ENCODE measurements at places on chromosomes 16 and 17.
A peak's percentile ranks its signal among the peaks of the same experiment; 100 is the strongest.

- DNase-seq = no peak
Measured at GRCh38 chr16:68396481-68396880, 51.8 kb downstream of the SMPD3 start.

- no peak for DNase-seq
Measured at GRCh38 chr17:77840513-77841165, 117.9 kb upstream of the TNRC6C start.

DNA sequence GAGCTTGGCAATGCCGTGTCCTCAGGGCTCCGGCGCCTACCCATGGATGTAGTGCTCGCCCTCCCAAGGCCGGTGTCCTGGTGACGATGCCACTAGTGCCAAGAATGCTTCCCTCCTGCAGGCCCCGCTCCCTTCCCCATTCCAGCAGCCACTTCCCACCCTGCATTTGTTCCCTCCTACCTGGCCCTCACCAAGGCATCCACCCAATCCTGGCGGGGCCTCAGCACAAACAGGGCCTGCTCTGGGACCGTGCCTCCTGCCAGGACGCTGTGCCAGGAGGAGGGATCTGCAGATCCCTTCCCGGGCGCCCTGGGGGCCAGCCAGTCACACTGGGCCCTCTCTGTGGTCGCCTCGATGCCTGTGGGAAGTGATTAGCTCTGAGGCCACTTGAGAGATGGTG, 25.1 kb downstream of the ABR start:
- DNase-seq = no peak

DNA sequence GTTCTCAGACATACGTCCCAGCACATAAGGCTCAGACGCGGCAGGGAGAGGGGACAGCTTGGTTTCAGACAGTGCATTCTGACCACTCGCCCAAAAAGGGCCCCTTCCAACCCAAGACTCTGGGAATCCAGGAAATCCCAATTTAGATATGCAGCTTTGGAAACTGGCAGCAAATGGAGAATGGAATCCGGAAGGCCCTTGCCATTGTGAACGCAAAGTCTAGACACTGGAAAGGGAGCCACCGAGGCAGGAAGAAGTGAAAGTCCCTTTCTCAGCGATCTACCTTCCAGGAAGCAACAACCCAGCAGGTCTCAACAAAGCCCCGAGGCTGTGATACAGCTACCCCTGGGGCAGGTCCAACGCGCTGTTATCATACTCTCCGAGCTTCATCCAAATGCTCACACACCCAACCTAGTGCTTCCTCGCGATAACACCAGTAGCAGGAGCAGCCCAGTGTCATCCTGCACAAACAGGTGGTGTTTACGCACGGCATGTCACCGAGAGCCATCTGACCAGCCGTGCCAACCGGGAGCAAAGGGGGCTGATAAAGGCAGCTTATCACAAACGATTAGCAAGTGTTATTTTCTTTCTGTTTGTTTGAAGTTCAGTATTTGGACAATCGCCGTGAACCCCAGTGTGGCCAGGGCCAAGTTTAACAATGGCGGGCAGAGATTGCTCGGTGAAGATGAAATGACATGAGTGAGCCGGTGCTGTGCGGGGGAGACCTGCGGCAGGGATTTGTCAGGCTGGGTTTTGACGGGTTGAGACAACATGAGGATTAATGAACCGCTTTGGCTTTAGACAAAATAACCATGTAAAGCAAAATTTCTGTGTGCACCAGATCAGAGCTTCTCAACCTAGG, 240.6 kb downstream of the FOXL1 start:
- DNase-seq = no peak

DNA sequence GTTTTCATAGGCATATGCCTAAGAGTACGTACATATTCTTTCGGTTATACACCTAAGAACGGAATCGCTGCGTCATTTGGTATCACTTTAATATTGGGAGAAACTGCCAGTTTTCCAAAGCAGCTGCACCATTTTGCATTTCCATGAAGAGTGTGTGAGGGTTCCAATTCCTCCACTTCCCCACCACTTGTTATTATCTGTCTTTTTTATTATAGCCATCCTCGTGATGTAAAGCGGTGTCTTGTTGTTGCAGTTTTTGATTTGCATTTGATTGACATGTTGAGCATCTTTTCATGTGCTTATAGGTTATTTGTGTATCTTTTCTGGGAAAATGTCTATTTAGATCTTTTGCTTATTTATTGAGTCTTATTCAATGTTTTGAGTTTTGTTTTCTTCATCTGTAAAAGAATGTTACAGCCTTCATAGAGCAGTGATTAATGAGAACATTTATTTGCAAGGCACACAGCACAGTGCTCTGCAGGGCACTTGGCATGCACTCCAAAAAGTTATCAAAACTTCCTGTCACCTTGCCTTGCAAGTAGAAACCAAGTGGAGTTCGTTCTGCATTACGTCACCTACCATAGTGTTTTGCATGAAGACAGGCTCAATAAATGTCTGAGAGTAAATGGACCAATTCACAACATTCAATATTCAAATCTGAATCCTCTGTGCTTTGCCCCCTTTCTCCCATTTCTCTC, 26.6 kb upstream of the ST6GALNAC1 start:
- DNase-seq = no peak

- DNase-seq = no peak
Measured at GRCh38 chr17:37483311-37484039, 6.2 kb upstream of the DUSP14 start.

DNA sequence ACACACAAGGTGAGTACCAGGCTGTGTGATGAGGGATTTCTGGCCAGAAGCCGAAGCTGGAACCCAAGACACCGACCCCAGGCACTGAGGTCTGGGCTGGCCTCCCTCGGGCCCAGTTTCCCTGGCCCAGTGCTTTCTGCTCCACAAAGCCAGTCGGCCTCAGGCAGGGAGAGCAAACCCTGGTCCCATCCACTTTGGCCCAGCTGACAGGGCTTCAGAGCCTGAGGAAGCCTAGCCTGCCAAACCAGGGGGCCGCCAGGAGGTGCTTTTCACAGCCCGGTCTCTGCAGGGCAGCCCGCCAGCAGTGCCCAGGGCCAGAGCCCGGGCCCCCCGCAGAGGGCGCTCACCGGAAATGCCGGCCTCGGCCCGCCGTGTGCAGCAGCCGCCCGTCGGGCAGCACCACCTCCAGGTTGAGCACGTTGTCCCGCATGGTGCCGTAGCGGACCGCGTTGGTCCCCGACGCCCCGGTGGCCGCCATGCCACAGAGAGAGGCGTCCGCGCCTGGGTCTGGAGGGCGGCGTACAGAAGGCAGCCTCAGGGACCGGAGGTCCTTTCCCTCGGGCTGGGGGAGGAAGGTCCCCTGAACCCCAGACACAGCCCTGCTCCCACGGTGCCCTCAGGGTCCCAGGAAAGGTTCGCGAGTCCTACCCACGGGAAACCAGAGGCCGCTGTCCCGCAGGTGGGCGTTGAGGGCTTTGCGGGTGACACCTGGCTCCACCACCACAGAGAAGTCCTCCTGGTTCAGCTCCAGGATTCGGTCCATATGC, 2.2 kb downstream of the LDHD start:
- no peak for DNase-seq

DNA sequence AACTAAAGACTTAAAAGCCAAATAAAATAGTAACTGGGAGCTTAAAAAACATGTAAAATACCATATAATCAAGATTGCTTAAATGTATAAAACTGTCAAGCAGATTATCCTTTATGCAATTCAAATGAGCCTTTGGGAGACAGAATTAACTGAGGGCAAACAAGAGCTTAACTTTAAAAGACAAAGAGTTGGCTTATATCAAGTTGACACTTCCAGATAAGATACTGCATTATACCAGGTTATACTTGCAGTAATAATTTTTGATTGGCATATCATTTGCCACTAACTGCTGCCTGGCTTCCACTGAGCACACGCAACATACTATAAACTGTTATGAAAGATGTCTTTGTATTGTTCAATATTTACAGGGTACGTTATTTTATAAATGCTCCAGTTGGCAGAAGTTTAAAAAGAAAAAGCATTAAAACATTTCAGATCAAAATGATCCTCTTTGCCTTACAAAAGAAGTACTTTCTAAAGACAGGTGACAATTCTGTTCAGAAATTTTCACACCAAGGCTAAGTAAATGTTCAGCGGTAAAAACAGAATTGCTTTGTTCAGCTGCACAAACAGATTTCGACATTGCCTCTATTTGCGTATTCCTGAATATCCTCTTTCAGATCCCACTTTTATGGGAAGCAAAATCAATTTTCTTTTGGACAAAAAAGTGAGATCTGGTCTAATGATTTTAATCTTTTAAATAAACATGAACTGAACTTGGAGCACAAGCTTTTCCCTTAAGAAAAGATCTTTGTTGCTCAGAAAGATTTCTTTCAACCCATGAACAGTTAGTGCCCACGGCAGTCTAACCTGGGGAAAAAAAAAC, 50.7 kb downstream of the TOX3 start:
- no peak for DNase-seq

- DNase-seq = no peak
Measured at GRCh38 chr16:16923479-16923878, 544.5 kb downstream of the NPIPA7 start.

DNA sequence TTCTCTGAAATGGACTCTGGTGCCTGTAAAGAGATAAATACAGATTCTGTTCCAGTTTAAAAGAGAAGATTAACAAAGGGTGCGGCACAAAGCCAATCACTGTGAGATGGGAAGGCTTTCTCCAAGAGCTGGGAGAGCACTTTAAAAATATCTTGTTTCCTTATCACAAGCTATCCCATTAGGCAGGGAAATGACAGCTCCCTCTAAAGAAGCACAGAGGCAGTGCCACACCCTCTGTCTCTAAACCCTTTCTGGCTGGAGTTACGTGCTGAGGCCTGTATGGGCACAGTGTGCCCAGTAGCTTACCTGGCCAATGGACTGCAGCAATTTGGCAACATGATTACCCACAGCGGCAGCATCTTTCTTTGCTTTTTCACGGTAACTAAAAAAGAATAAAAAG, 9.0 kb upstream of the TERB1 start:
- no peak for DNase-seq

DNA sequence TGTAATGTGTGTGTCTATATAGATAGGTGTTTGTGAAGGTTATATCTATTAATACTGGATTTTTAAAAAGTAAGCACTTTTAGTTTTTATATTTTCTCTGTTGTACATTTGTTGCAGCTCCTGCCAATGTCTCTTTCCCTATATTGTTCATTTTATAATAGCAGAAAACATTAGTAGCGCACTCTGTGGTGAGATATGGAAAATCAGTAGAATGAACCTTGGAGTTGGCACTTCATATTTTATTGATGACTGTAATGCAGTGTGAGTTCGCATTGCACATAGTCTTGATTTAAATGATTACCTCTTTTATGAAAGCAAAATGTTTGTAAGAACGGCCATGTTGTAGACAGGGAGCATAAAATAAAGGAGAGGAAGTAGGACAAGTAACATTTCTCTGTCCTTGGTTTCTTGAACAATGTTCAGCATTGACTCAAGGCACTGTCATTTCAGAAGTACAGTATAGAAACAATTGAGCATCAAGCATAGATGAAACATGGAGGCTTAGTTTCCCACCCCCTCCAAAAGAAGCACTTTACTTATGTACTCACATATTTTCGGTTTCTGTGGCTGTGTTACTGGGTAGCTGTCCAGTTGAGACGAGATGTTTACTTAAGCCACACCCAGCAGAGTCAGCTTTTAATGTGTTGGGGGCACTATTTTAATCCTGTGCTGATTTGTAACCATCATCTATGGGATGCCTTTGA, 74.0 kb downstream of the TANC2 start:
- DNase-seq = no peak

GRCh38 chr17:49494986-49495841, at the start of gene NGFR:
Gene NGFR, plus strand, starts transcription at chr17:49495293. Its CDS starts 125 bp downstream, at chr17:49495418.
- DNase-seq = peak; percentile 49

GRCh38 chr16:47712276-47713224, 251.4 kb downstream of the PHKB start:
- DNase-seq = no peak

- no peak for DNase-seq
Measured at GRCh38 chr17:83065660-83066542, 13.5 kb upstream of the METRNL start.

DNA sequence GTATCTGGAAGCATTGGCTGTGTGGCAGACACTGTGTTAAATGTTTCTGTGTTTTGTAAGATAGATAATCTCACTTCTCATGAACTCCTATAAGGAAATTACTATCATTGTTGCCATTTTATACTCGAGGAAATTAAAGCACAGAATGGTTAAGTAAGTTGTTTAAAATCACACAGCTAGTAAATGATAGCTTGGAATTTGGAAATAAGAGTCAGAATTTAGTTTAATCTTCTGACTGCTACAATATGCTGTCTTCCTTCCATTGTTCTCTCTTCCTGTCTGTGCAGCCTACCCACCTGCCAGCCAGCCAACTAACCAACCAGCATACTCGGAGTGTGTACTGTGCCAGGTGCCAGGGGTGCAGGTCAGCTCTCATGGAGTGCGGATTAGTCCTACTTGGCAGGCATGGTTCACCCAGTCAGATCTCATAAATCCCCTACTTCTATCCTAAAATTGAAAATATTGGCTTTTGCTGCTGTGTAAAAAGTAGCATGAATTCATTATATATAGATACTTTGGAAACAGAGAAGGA, 79.9 kb upstream of the LGALS9 start:
- DNase-seq = no peak

- no peak for DNase-seq
Measured at GRCh38 chr17:59892251-59892923, 356 bp downstream of the TUBD1 start.

- DNase-seq = no peak
Measured at GRCh38 chr16:7140899-7141298, 191.7 kb upstream of the RBFOX1 start.

Measured in GDM1 (cell line).